ENCODE measurements at places on chromosomes 3 and 15.

DNA sequence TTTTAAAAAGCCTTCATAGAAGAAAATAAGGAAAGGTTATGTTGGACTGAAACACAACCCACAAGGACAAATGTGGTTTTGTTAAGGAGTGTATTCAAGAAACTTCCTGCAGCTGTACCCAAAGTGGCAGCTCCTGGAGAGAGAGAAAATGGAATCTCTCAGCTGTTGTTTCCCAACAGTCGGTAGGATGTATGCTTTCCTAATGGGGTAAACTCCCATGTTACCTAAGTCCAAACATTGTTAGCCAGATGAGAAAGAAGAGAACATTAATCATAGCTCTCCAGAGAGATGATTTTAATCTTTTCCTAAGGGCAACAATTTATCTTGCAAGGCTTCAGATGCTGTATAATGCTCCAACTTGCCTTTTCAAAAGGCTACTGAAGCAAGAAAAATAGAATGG lies 22.6 kb upstream of the TEX9 start:
- DNase-seq, result no peak

DNA sequence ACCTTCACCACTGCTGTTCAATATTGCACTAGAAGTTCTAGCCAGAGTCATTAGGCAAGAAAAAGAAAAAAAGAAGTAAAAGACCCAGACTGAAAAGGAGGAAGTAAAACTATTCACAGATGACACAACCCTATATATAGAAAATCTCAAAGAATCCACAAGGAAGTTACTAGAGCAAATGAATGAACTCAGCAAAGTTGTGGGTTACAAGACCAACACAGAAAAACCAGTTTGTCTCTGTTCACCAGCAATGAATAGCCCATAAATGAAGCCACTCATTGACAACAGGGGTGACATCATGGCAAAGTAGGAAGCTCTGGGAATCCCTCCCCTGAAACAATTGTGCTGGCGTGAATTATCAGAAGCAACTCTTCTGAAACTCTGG lies 4.6 kb downstream of the CFAP100 start:
- no peak for DNase-seq

- no peak for DNase-seq
These were observed 228.9 kb downstream of the XXYLT1 start for GRCh38 chr3:195041871-195042742.

DNA sequence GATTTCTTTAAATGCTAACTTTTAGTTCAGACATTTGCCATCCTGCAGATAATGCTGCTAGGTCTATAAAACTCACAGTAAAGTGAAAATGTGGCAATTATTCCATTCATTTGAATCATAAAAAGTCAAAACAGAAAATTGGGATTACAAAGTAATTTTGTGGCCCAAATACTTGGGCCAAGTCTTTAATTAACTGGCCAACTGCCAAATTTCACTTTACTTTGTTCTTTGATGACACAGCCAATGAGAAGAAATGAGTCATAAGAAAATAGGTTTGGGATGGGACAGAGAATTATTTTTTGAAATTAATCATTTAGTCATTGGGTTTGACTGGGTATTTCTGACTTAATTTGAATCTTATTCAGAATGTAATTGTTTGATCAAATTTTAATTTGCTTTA lies 89.8 kb upstream of the SLC2A2 start:
- DNase-seq, result no peak

GRCh38 chr3:125289429-125289981 lies 77.0 kb upstream of the SLC12A8 start:
- no peak for DNase-seq

- no peak for DNase-seq
These were observed 3.1 kb upstream of the CD276 start for GRCh38 chr15:73681063-73681462.

DNA sequence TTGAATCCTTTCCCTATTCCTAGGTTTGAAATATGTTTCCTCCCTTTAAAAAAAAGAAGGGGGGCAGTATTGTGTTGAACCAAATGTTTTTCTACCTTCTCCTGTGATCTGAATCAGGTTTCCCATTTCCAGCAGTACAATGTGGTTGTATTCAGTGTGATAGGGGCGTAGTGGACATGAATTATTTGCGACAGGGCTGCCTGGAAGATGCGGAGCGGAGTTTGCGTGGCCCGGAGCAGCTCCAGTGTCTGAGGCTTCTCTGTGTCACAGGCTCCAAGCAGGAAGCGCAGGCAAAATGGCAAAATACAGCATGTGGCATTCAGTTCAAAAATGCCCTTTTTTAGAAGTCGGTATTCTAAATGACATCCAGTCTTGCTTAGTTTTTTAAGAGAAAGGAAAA lies 154.4 kb downstream of the PGPEP1L start:
- DNase-seq, result peak; percentile 78

- DNase-seq, result no peak
These were observed 5.6 kb upstream of the APPL1 start for GRCh38 chr3:57221883-57222282.

DNA sequence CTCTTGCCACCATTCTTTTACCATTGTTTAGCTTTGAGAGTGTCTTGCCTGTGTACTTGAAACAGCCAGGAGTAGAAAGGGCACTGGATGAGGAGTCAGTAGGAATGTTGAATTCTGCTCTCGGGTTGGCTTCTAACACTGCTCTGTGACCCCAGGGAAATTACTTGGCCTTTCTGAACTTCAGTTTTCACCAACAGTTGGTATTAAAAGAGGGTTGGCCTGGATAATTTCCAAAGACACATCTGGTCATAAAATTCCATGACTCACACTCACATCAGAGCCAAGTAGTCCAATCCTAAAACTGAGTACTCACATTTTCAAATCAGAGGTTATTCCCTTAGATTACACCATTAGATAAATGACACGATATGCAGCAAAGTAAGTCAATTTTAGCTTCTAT lies 141.6 kb downstream of the ECT2 start:
- DNase-seq, result no peak

DNA sequence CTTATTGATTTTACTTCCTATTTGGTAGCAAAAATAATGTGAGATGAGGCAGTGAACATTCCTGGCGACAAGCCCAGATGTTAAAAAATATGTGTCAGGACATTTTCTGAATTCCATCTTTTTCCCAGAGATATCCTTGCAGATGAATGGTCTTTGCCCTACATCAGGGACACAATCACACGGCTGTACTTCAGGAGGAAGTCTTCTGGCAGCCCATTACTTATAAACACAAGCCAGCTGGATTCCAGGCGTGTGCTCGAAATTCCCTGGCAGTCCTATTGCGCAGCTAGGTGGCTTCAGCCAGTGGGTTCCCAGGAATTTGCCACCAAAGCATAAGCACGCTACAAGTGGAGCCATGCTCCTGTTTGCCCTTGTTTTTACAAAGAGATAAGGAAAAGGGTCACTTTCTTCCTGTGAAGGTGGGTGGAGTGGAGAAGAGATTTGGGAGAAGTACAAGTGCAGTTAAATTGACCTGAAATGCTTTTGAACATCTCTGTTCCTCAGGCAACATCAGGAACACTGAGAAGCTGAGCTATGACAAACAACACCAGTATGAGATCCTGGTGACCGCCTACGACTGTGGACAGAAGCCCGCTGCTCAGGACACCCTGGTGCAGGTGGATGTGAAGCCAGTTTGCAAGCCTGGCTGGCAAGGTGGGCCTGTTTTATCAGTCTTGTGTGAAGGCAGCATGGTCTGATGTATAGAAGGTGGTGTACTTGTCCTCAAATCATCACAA lies 257.1 kb upstream of the TRIM42 start:
- DNase-seq, result no peak

DNA sequence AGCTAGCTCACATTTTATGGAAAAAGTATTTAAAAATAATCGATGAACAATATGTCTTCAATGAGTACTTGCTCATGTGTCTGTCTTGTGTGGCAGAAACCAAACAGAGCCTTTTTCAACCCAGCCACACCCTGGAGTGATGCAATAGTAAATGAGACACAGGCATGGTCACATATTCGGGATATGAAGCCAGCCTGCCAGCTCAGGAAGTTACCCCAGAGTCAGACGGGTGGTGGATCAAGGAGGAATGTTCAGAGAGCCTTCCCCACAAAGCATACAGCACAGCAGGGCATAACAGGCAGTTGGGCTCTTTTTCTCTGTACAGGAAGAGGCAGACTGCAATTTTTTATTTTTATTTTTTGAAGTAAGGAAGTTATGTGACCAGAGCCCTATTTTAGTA lies 27.3 kb downstream of the LARP6 start:
- no peak for DNase-seq

All from activated CD4-positive, alpha-beta T cell treated with anti-CD3 and anti-CD28 coated beads, Interleukin-2, amount 50 U/mL, for 16 hours (primary cell).